ENCODE measurements at places on chromosomes 2 and 18. TPM values are rescaled to one million over a fixed set of nuclear protein-coding genes. Genes with fewer than 3 reads are reported as not detected.

- no peak for DNase-seq
Observed at GRCh38 chr2:213253162-213253561, 31.1 kb upstream of the SPAG16 start.

GRCh38 chr2:126317790-126318431, 338.0 kb upstream of the GYPC start:
- DNase-seq: peak; percentile 61

GRCh38 chr2:46389417-46389916, 89.9 kb upstream of the TMEM247 start:
- DNase-seq: peak; percentile 30

GRCh38 chr2:76157531-76157930, 446.8 kb upstream of the GCFC2 start:
- DNase-seq: no peak

BMP10 gene
- total RNA-seq: not detected

SERPINB11 gene
- not detected for total RNA-seq

Data from fibroblast of the aortic adventitia (primary cell).